ENCODE measurements at places on chromosomes 6 and 20.

DNA sequence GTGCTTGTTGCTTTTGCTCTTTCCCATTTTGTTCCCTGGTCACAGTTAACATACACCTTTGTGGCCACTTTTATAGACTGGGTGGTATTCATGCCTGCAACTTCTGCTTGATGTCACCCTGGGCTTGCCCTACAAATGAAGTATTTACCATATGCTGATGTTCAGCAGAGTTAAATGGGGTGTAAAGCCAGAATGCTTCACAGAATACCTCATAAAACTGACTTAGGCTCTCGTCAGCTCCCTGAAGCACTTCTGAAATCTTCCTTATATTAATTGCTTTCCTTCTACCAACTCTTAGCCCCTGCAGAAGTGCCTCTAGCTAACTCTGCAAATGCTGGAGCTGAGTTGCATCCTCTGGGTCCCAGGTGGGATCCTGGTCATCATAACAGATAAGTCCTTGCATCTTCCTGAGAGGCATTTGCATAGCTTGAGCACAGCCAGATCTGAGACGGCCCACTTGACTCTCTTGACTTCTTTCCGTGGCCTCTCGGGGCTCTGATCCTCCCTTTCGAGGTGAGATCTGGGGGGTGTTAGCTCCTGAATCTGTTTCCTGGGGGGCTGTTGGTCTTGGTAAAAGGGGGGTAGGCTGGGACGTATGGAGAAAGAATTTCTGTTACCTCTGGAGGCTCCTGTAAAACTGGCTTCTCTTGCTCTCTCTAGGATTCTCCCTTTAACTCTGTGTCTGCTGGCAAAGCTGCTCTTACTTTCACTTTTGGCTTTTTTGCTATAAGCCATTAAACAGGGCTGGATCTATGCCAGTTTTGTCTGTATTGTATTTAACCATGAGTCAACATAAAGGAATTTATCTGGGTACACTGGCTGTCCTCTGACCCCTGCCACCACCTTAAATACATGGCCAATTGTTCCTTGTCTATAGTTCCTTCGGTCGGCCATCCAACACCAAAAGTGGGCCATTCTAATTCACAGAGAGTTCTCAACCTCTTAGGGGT lies 223.0 kb upstream of the SYNCRIP start:
- DNase-seq, result no peak

DNA sequence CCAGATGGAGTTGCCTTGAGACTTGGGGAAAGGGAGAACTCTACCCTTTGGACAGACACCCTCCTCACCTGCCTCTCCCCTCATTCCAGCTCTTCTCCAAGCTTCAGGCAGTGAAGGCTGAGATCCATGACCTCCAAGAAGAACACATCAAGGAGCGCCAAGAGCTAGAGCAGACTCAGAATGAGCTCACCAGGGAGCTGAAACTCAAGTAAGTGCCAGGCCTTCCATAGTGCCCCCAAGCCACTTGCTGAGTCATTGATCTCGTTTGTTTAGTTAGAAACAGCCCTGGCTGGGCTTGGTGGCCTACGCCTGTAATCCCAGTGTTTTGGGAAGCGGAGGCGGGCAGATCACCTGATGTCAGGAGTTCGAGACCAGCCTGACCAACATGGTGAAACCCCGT lies 39.2 kb downstream of the KIF3B start:
- no peak for DNase-seq

DNA sequence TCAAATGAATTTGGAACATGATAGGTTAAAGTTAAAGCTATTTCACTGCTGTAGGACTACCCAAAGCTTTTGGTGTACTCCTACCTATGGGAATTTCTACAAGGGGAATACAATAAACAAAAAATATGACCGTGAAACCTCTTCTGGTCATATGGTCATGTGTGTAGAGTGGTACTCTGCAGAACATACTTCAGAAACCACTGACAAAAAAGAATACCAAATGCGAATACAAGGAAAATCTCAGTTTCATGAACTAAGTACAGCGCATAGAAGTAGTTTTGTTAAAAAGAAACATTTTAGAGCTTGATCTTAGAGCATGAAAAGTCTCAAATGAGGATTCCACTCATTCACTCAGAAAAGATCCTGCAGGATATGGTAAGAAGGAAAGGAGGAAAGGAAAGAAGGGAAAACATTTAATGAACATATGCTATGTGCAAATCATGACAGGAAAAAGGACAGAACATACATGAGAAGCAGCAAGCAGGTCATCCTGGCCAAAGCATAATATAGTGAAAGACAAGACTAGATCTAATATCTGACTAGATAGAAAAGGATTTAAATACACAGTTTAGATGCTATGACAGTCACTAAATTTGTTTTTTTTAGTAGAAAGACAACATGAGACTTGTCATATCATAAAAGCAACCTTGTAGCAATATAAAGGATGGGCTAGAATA lies 36.5 kb downstream of the SNX14 start:
- no peak for DNase-seq

- no peak for DNase-seq
These were observed 9.0 kb downstream of the MOXD1 start for GRCh38 chr6:132392270-132392646.

DNA sequence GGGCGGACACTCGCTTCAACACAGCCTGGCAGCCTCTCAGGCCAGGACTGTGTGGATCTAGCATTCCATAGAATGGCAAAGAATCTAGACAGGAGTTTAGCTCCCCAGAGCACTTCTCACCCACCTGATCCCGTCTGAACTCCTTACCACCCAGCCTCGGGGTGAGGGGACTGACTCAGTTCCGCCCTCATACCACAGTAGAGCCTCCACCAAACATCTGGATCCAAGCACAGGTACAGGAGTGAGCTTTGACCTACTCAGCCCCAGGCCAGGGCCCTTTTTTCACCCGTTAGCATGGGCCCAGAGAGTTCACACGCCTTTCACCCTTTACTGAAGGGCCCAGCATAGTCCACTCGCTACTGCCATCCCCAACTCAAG lies 715 bp downstream of the PSMF1 start:
- no peak for DNase-seq

GRCh38 chr6:3957321-3957720 lies 108.1 kb downstream of the FAM50B start:
- no peak for DNase-seq

- DNase-seq, result peak; percentile 42
These were observed at the start of gene CRYBG1 for GRCh38 chr6:106360410-106360988. Gene CRYBG1, plus strand, starts transcription at chr6:106360717. Its CDS starts 192 bp downstream, at chr6:106360909.

GRCh38 chr6:24890471-24890870 lies 45.3 kb downstream of the RIPOR2 start:
- DNase-seq, result no peak

- DNase-seq, result no peak
These were observed 141.3 kb downstream of the FUT9 start for GRCh38 chr6:96157018-96157565.

DNA sequence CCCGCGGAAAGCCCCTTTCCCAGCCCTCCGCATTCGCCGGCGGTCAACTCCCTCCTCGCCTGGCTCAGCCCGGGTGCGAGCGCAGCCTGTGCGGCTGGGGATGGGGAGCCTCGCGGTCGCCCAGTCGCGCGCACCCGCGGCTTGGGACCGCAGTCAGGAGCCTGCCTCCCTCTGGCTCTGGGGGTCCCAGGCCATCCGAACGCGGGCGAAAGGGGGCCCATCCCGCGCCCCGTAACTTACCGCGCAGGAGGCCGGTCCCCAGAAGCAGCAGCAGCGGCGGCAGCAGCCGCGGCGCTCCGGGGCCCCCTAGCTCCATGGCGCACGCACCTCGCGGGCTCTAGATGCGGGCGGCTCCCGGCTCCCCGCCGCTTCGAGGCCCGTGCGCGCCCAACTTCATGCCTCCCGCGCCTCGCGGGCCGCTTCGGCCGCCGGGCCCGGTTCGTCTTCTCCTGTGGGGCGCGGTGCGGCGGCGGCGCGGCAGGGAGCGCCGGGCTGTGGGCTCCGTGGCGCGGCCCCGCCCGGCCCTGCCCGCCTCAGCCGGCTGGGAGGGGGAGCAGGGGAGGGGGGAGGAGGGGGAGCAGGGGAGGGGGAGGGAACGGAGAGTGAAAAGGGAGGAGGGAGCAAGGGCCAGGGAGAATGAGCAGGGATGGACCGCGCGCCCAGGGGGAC lies at the start of gene CHRNA4:
Gene CHRNA4 (minus strand): TSS at position 500 of the 669 bp plus-strand sequence. CDS start 184 bp downstream, at position 316.
- DNase-seq, result no peak

DNA sequence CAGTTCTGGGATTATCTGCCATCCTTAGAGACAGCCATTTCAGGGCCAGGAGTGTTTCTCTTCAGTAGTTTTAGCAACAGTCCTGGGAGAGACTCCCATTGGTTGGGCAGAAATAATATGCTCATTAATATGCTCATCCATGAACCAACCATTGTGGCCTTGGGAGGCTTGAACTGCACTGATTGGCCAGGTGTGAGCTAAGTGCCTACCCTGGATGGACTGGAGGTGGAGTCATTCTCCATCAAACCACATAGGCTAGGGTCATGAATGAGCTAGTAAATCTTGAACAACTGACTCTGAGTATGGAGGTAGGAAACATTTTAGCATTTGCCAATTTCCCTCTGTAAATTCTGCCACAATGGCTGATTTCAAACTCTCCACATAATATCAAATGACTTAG lies 70.2 kb upstream of the ZFP64 start:
- no peak for DNase-seq

- DNase-seq, result no peak
These were observed 756.0 kb upstream of the NRSN1 start for GRCh38 chr6:23370051-23370450.

DNA sequence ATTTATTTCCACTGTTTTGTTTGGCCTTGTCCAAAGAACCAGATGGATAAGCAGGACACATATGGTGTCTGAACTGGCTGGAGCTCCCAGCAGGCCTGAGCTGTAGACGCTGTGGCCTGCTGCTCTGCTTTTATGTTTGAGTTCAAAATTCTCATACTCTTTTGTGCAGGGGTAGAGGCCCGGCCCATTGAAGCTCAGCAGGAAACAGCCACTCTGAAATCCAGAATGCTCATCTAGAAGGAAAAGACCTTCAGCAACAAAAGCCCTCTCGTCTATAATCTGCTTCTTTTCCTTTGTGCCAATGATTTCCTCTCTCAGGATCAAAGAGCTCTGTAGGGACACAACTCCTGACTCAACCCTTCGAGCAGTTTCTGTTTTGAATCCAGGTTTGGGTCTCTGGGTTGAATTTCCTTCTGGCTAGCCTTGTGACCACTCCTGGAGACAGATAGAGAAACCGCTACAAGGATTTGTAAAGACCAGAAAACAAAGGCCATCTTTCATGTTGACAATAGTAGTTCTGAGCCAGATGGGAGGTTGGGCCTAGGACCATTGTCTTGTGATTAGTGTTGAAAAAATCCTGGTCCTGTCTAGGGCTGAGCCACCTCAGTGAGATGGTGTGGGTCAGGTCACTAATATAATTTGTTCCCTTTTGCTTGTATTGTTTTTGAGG lies 446.7 kb downstream of the BCKDHB start:
- DNase-seq, result no peak

GRCh38 chr6:152404086-152404857 lies 232.9 kb downstream of the SYNE1 start:
- DNase-seq, result no peak

DNA sequence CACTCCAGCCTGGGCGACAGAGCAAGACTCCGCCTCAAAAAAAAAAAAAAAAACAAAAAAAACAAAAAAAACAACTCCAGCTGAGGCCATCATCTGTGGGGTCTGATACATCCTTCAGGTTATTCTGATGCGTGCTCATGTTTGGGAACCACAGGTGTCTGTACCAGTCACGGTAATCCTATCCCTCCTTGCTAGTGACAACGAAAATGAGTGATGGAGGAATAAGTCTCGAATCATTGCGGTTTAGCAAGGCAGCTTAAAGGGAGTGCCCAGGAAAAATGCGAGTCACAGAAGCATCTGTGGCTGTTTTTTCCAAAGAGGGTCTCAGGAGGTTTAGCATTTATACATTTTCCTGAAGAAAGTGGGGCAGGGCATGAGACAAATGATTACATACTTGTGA lies 48.8 kb downstream of the MCUR1 start:
- DNase-seq, result no peak

- peak; percentile 28 for DNase-seq
These were observed 31.0 kb downstream of the KCNQ2 start for GRCh38 chr20:63441136-63442099.

DNA sequence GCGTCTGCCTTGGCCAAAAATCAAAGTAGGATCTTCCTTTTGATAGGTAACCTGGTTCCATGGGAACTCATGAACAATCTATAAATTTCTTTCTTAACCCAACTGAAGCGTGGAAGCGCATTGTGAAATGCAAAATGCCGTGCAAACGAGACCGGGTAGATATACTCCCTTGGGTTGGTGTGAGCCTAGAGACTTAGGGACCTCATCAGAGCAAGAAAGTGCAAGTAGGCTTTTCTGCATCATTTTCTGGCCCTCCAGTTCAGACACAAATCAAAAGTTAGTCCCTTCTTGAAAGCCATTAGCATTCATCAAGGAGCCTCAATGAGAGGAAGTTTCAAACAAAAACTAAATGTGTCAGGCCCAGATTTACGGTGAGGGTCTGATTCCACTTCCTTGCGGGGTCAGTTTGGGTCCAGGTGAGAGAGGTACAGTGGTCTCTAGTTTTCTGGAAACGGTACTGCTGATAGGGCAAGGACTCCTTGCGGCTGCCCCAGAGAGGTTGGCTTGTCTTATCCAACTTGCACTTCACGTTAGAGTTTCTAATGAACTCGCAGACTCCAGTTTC lies 5.3 kb upstream of the ZNF184 start:
- no peak for DNase-seq

DNA sequence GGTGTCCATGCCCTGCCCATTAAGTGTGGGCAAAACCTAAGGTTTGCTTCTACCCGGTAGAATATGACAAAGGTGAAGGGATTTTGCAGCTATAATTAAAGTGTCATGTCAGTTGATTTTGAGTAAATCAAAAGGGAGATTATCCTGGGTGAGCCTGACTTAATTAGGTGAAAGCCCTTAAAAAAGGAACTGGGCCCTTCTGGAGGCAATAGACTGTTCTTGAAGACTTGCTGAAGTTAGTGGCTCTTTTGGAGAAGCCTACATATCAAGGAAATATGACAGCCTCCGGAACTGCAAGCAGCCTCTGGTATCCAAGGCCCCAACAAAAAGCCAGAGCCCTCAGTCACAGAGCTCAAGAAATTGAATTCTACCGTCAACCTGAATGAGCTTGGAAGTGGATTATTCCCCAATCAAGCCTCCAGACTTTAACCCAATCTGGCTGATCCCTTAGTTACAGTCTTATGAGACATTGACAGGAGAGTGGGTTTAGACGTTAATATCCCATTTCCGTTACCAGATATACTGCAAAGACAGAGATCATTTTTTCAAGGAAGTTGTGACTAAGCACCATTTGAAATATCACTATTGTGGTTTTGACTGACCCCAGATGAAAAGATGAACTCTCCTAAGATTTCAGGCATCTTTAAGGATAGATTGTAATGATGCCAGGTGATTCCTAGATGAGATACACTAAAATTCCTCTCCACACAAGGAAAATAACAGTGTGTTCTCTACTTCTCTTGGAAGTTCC lies 303.4 kb downstream of the PLCB1 start:
- no peak for DNase-seq
